ENCODE measurements at places on chromosomes 13 and 19. TPM values are rescaled to one million over a fixed set of nuclear protein-coding genes. Genes with fewer than 3 reads are reported as not detected.
A peak's percentile ranks its signal among the peaks of the same experiment; 100 is the strongest.

SIGLEC10 gene
- total RNA-seq, result not detected

DNA sequence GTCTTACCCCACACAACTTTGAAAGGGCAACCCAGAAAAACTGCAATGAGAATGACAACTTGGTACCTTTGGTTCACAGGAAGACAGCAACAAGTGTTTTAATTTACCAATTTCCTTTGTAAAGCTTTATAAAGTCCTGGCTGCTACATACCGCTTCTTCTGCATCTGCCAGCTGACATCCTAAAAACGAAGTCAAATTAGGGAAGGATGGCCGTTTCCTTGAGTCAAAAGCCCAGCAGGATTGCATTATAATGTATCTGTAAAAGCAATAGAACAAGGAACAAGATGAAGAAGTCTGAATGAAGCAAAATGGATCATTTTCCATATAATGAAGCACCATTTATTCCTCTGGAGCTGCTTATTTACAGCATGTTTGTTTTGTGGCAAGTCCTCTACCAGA is 25.8 kb upstream of the URAD start:
- DNase-seq, result no peak

- no peak for DNase-seq
These were observed 24.2 kb downstream of the PPP1R37 start for GRCh38 chr19:45117167-45117594.

GRCh38 chr19:9467161-9467560 is 31.3 kb downstream of the ZNF560 start:
- no peak for DNase-seq

DNA sequence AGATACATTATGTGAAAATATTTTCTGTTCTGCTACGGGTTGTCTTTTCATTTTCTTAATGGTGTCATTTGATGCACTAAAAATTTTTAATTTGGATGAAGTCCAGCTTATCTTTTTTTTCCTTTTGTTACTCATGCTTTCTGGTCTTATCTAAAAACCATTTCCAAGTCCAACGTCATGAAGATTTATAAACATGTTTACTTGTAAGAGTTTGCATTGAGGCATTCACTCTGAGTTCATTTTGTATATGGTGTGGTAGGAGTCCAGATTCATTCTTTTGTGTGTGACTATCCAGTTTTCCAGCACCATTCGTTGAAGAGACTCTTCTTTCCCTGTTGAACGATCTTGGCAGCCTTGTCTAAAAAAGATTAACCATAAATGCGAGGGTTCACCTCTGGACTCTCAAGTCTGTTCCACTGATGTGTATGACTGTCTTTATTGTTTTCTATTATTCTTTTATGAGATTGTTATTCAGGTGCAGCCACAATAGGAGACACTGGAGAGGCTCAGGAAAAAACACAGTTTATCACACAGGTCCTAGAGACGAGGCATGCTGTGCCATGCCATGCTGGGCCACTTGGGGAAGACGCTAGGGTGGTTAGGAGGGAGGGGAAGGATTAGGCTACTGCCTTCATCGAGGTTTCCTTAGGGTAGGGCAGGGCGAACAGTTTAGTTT is 35.0 kb downstream of the NAA16 start:
- DNase-seq, result peak; percentile 61

DNA sequence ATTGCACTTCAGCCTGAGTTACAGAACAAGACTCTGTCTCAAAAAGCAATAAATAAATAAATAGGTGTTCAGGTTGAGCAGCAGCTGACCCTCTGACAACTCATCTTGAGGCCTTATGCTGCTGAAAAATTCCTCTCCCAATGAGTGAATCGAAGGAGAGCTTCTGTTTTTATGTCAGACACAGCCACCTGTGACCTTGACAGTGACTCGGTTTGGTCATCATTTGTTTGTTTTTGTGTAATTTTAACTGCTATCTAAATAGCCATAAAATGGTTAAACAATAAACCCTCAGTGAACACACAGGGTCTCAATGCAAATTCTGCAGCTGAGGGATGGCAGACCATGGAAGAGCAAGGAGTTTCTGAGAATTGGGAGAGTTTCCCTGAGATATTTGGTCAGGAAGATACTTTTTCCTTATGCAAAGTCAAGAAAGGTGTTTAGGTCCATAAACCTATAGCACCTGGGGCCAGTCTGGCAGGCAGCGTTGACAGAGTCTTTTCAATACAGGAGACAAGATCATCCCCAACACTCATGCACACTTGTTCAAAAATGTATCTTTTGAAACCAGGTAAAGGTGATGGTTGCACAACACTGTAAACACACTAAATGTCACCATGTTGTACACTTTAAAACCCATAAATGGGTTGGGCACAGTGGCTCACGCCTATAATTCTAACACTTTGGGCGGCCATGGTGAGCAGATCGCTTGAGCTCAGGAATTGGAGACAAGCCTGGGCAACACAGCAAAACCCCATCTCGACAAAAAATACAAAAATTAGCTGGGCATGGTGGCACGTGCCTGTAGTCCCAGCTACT is 16.6 kb upstream of the SLC25A30 start:
- DNase-seq, result no peak

DNA sequence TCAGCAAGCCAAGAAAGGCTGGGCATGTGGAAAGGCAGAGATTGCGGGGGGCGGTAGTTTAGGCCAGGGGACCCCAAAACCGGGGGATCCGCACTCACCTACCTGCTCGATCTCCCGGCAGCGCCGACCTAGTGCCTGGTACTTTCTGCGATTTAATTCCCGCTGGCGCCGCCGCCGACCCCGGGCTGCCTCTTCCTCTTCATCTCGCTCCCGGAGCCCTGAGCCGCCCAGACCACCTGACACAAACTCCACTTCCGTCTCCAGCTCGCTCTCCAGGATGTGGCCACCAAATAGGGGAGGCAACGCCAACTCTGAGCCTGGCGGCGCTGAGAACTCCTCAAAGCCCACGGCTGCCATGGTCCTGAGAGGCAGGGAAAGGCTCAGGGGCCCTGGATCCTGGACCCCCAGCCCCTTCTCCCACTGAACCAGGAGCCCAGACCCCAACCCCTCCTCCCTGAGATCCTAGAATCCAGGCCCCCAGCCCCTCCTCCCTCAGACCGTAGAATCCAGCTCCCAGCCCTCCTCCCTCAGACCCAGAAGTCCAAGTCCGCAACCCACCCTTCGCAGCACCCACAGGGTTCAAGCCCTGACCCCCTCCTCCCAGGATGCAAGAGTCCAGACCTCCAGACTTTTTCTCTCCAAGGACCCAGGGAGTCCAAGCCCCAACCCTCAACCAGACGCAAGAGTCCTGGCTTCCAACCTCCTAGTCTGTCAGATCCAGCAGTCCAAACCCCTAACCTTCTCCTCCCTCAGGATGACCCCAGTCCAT is 933 bp downstream of the TFPT start:
- no peak for DNase-seq
